ENCODE measurements at places on chromosomes 3 and 15. TPM values are rescaled to one million over a fixed set of nuclear protein-coding genes. Genes with fewer than 3 reads are reported as not detected.

The CISH gene
- 36.3 TPM for polyA plus RNA-seq

DNA sequence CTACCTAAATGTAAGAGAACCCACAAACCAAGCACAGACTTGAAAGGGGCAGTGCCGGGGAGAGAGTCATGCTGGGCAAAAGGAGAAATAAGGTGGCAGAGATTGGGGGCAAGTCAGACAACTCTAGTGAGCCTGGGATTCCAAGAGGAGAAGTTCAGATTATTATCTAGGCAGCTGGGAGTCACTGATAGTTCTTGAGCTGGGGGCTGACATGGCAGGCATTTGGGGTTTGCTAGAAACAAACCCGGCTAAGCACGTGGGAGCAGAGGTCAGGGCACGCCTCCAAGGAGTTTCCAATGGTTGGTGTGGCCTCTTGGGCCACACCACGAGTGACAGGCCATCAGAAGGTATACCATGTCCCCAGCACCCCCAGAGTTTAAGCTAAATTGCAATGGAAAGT is 27.6 kb downstream of the SLC6A6 start:
- no peak for DNase-seq

The CEMIP gene
- 5.2 TPM for polyA plus RNA-seq

The HRG gene
- polyA plus RNA-seq = 2.9 TPM

The DOCK3 gene
- 0.78 TPM for polyA plus RNA-seq

DNA sequence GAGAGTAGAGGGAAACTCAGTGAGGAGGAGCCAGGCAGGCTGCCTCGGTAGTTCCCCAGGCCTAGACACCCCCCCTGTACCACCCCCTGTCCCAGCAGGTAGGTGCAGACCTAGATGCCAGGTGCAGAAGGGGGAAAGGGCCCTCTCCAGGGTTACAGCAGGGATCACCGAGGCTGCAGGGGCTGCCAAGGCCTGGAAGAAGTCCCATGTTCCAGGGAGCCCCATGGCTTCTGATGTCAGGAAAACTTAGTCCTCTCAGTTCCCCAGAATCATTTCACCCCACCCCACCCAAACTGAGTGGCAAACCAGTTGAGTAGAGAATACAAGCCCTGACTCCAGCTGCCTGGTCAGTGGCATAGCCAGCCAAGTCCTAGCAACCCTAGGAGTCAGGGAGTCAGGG is 7.4 kb upstream of the SEMA3B start:
- no peak for DNase-seq

DNA sequence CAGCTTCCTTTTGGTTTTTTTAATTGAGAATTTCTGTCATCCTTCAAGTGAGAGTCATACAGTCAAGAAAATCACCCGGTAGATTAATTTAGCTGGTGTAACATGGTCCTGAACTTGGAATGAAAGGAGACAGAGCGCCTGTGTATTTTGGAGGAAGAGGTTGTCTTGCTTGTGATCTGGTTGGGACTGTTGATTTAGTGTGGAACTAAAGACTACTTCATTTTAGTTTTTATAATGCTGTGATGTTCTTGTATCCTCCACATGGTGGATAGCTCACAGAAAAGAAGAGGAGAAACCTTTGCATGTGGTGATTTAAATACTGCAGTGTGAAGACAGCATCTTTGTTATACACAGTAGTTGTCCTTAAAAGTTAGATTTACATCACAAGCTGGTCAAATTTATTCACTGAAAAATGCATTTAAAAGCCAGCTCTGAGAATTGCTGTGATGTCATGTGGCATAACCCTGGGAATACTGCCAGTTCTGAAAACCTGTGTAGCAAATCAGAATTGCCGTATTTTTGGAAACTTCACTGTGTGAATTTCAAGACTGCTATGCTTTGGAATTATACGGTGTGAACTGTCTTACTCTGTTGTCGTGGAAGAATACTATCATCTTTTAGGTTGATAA is 268.5 kb downstream of the PTPRG start:
- DNase-seq = no peak

- DNase-seq = no peak
Measured at GRCh38 chr3:111366515-111366914, 175.5 kb upstream of the CD96 start.
